ENCODE measurements at places on chromosomes 3 and 15. TPM values are rescaled to one million over a fixed set of nuclear protein-coding genes. Genes with fewer than 3 reads are reported as not detected.

Gene GOLGA6D
- not detected for total RNA-seq

Gene NRROS
- total RNA-seq, result not detected

Gene CHDH
- total RNA-seq, result 3.1 TPM

Gene P3H2
- total RNA-seq, result 34.5 TPM

Gene GOLGA8N
- total RNA-seq, result 1.3 TPM

Gene C3orf33
- 6.2 TPM for total RNA-seq

Gene PROS1
- 13.8 TPM for total RNA-seq

Gene CLDN11
- total RNA-seq, result 0.22 TPM

Gene CPN2
- not detected for total RNA-seq

Gene HTR3C
- total RNA-seq, result not detected
